ENCODE measurements at places on chromosomes 6 and 20. TPM values are rescaled to one million over a fixed set of nuclear protein-coding genes. Genes with fewer than 3 reads are reported as not detected.
A peak's percentile ranks its signal among the peaks of the same experiment; 100 is the strongest.

Gene KIF13A
- 16.5 TPM for total RNA-seq

Gene TCP11
- not detected for total RNA-seq

Gene STX11
- total RNA-seq = 5.5 TPM

DNA sequence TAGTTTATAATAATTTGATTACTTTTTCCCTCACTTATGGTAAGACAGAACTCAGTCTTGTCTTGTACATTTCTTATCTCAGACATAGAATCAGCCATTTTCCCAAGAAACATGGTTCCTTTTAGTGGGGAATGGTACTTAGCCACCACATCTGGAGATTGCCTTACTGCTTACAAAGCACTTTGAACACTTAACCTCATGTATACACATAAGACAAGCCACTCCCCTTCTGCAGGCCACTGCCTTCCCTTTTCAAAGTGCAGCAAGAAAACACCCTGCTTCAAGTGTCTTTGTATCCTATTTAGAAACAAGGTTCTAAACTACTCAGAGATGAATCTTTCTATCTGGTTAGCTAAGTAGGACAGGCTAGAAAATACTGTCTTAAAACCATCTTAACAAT is 159.2 kb downstream of the UBE3D start:
- no peak for ATAC-seq

DNA sequence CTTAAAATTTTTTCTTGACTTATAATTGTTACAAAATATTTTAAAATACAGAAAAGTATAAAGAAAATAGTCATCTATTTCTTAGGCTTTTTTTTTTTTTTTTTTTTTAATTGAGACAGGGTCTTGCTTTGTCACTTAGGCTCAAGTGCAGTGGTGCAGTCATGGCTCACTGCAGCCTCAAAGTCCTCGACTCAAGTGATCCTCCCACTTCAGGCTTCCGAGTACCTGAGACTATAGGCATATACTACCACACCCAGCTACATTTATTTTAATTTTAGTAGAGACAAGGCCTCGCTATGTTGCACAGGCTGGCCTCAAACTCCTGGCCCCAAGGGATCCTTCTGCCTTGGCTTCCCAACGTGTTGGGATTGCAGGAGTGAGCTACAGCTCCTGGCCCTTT is 5.3 kb upstream of the ACAT2 start:
- ATAC-seq = no peak

- ATAC-seq = peak; percentile 100
Measured at GRCh38 chr6:54053881-54054391, 57.3 kb upstream of the MLIP start.

DNA sequence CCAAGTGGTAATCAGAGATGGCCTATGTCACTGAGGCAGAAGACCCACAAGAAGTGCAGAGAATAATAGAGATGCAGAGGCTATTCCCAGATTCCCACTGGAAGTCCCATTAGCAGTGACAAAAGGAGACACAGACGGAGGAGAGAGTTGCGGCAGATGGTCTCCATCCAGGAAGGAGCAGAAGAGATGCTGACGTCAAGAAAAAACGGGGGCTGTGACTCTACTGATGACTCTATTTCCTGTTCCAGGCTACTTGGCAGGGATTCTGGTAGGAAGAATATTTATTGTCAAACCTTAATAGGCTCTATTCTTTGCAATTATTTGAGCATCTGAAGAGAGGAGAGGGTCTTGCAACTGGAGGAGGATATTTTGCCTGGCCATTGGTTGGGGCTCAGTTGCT is 246.0 kb upstream of the ECI2 start:
- ATAC-seq = no peak

DNA sequence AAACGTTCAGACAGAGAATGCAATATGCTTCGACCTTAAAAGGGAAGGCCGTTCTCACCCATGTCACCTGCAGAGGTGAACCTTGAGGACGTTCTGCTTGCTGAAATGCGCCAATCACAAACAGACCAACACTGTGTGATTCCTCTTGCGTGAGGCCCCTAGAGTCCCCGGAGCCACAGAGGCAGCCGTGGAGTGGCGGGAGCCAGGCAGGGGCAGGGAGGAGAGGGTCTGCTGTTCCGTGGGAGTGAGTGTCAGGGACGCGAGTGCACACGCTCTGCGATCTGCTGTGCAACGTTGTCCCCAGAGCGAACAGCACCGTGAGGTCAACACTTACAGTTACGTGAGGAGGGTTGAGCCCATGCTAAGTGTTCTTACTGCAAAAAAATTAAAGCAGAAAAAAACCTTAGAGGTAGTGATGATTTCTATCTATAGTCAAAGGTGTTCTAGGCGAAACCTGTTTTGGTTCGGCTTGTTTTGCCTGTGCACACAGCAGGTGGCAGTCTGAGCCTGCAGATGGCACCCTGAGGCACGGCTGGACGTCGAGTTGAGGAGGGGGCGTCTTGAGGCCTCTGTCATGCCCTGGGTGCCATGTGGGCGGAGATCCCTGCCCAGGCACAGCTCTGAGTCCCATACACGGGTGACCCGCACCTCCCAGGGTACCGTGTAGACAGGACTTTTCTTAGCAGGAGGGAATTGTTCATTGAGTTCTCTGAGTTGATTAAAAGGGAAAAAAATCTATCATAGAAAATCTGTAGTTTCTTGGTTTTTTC is 71.7 kb upstream of the FRMD1 start:
- peak; percentile 22 for ATAC-seq

DNA sequence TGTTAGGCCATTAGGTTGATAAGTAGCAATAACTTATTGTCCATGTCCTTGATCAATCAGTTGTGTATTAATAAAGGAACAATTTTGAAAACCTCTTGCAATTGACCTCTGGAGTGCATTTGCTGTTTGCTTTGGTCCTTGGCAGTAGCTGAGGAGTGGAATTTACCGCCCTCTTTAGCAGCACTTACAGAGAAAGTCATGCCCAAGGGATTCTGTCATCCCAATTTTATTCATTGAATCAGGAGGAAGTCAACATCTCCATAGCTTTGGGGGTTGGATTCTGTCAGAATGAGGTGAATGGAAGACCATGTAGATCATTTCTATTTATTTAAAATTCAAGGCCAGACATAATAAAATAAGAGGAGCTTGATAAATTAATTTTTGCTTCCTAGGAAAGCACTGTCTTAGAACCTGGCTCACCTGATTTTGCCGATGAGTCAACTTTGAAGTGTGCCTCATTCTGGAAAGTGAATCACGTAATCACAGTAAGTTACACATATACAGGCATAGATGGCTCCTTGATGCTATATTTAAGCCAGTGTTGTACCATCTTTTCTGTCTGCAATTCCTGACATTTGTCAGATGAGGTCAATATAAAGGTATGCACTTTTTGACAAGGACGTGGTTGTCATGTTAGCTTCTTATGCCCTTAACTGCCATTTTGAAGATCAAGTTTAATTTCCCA is 128.7 kb upstream of the MLIP start:
- peak; percentile 66 for ATAC-seq

Data from esophagus mucosa (tissue), 1 donor.